ENCODE measurements at places on chromosomes 3 and 15.

DNA sequence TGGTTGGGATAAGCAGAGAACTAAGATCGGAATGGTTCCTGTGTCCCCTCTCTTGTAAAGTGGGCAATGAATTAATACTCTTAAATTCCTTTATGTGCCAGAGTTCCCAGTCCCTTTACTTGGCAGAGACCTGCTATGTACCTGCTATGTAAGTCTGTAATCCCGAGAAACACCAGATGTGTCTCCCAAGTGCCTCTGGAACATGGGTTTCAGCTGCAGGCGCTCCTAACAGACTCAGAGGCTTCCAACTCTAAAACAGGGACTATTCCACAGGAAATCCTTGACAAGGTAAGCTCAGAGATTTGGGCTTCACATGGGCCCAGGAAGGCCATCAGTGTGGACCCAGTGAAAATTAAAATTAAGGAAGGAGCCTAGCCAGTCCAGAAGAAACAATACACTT, 117.7 kb upstream of the PLCL2 start:
- no peak for DNase-seq

DNA sequence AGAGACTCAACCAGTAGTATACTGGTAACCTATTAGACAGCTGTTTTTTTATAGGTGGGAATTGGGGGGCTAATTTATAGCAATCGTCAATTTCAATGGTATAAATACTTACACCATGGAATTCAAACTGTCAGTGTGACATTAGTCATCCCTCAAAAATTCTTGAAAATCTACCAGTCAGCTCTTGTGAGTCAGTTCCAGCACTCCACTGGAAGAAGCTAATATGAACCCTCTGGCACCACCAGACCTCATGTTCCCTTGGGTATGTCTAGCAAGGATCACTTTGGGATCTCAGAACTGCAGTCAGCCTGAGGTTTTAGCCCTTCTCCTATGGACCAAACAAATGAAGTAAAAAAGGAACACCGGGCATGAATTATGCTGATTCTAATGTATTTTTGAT, 11.8 kb upstream of the UACA start:
- no peak for DNase-seq

GRCh38 chr3:118970819-118971218, 63.8 kb downstream of the IGSF11 start:
- DNase-seq, result no peak

GRCh38 chr3:121992601-121993560, 29.2 kb downstream of the ILDR1 start:
- DNase-seq, result no peak

DNA sequence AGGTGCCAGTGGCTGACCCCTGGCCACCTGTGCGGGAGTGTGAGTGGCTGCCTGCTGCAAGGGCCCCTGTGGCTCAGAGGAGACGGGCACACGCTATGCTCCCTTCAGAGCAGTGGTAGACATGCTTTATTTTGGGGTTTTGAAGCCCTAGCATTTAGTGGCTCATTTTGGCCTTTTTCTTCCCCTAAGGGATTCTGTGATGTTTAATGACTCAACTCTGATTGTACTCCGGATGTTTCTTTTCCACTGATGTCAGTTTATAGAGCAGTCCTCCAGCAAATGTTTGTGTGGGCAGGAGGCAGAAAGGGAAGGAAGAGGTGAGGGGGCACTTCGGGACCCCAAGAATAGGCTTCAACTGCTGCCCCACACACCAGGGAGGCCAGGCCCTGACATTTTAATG, 288.9 kb upstream of the C2CD4B start:
- DNase-seq, result no peak

GRCh38 chr3:177429079-177429478, 231.8 kb upstream of the TBL1XR1 start:
- DNase-seq, result no peak

- no peak for DNase-seq
Observed at GRCh38 chr3:49799761-49800160, at the start of gene CDHR4. TSS of gene CDHR4 (minus strand) at chr3:49799873. CDS start at chr3:49799812, 61 bp downstream.

DNA sequence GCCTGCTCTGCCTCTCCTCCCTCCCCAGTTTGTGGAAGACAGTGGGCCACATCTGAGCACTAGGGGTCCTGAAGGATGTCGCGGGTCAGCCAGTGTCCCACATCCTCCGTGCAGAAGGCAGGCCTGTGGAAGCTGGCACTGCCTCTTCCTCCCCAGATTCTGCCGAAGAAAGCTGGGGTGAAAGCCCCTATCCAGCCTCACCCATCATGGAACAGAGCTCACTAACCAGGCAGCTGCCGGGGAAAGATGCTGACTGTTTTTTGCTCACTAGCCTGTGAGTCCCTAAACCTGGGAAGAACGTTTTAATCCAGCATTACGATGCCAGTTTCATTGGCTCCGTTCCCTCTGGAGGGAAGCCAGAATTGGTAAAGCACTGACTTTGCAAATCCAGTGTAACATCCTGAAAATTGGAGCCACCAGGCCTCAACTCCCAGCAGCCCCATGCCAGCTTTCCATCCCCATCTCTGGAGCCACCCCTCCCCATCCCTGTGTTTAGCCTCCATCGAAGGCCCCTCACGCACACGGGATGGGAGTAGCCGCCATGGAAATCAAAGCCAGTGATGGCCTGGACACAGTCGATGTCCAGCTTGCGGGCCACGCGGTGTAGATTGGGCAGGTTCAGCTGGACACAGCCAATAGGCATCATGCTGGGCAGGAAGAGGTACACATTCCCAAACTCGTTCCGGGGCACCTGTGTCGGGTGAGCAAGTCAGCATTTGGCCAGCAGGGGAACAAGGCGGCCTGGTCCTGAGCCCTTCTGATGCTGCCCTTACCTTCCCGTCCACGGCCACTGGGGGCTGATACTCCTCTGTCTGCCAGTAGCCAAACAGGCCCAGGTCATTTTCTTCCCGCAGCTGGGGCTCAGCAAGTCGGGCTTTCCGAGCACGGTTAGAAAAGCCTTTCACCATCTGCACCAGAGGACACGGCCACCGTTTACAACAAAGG, 23.5 kb downstream of the TMEM43 start:
- DNase-seq, result no peak

GRCh38 chr15:31483053-31483985, 156.7 kb downstream of the KLF13 start:
- DNase-seq, result no peak

- no peak for DNase-seq
Observed at GRCh38 chr3:152524198-152525140, 255.7 kb downstream of the MBNL1 start.
